ENCODE measurements at places on chromosomes 6 and 20.

DNA sequence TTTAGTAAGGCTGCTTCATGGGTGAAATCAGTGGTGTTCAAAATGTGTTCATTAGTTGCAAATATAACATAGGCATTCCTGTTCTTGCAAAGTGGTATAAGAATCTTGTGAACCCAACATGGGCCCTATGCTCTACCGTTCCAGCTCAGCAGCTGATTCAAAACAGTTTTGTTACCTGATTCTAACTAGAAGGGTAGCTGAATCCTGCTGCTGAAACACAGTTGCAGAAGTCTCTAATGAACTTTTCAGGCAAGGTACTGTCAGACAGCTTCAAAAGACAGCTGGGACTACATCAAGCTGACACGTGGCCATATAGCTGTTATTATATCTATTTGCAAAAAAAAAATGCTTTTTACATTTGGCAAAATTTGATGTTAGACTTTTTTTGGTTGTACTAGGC lies 22.7 kb downstream of the THEMIS start:
- no peak for DNase-seq

- no peak for DNase-seq
Measured at GRCh38 chr6:134816300-134816699, 133.6 kb downstream of the ALDH8A1 start.

GRCh38 chr6:72674842-72675241 lies 53.0 kb downstream of the KCNQ5 start:
- no peak for DNase-seq

DNA sequence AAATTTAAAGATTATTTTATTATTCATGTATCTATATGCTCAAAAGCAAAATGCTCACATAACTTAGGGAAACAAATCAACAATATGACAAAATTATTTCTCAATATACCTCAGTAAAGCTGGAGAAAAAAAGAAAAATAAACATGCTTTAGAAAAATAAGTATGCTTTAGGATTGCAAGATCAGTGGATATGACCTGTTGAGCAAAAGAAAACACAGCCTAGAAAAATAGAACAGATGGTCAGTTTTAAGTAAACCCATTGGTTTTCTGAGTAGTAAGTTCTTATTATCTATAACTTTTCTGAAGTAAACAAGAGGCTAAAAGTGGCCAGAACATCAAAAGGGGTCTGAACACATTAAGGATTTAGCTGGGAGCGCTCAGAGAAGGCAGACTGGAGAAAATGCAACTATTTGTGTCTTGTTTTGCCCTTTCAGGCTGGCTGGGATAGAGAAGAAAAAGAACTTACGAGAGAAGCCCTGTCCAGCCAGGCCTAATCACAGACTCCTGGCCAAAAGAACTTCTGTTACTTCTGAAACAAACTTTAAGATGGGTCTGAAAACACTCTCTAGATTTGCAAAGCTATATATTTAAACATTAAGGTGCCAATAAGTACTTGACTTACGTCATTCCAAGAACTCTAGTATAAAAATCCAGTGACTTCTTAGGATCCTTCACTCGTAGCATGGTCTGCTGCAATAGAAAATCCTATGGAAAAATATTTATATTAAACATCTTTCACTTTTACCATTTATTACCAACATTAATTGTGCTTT lies 16.5 kb downstream of the GLO1 start:
- DNase-seq, result no peak

- no peak for DNase-seq
Measured at GRCh38 chr6:46366190-46366900, 124.9 kb downstream of the RCAN2 start.
